Esophagus squamous epithelium (tissue), 5 donors: ENCODE measurements at places on chromosomes 11 and 22.

GRCh38 chr11:27406498-27407354 is 43.7 kb upstream of the CCDC34 start:
- no peak for DNase-seq

- no peak for DNase-seq
Measured at GRCh38 chr22:37566903-37567798, 6.9 kb downstream of the CDC42EP1 start.

DNA sequence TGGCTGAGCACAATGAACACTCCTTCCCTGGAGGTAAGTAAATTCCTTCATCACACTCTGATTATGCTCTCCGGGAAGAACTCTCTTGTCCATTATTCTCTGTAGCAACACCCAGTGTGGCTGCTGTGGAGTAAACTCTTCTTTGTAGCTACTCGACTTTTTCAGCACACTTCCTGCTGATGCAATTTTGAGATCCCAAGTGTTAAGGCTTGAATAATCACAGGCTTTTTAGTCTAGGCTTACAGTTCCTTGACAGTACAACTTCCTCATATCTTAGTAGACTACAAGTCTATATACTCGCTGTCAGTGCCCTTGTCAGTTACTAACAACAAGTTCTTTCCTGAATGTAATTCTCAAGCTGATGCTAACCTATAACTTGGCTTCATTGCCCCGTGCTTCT is 301.8 kb upstream of the API5 start:
- no peak for DNase-seq

- no peak for DNase-seq
Measured at GRCh38 chr11:12864316-12865156, 144.6 kb upstream of the RASSF10 start.

DNA sequence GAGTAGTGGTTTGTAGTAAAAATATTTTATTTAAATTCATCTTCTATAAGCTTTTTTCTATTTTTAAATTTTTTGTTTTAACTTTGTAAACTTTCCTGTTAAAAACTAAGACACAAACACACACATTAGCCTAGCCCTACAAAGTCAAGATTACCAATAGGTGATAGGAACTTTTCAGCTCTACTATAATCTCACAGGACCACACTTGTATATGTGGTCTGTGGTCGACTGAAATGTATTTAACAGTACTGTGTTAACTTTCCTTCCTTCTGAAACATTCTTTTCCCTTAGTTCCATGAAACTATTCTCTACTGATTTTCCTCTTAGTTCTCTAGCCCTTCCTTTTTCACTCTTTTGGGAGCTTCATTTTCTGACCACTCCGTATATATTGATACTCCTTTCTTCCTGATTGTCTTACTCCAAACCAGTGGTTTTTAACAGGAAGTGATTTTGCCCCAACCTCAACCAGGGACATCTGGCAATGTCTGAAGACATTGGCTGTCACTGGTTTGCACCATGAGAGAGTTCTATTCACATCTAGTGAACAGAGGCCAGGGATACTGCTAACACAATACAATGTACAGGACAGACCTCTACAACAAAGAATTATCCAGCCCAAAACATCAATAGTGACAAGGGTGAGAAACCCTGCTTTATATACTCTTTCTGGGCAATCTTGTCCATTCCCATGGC is 8.8 kb downstream of the ZW10 start:
- no peak for DNase-seq

- no peak for DNase-seq
Measured at GRCh38 chr11:9703280-9703679, 39.4 kb downstream of the SWAP70 start.

DNA sequence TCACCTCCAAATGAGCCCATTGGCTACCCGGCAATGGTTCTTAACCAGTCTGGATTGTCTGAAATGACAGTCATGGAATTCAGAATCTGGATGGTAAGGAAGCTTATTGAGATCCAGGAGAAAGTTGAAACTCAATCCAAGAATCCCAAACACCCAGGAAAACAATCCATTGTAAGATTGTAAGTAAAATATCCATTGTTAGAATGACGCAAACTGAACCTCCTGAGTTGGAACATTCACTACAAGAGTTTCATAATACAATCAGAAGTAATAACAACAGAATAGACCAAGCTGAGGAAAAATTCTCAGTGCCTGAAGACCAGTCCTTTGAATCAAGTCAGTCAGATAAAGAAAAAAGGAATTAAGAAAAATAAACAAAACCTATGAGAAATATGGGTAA is 22.1 kb downstream of the OR8G5 start:
- no peak for DNase-seq

- DNase-seq = no peak
Measured at GRCh38 chr22:47098554-47098953, 336.1 kb downstream of the TBC1D22A start.

DNA sequence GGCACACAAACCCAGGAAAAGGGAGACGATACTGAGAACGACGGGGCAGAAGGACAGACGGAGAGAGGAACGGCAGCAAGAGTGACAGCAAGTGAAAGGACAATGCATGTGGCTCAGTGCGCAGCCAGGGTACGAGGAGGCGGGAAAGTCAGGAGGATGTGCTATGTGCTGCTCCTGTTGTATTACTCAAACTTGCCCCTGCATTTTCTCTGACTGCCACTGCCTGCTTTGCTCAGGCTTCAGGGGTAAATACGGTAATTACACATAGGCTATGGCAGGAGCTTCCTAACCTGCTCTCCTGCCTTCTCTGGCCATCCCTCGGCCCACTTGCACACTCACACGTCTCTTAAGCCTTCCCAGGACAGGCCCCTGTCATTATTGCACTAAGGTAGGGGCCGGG is 94.8 kb downstream of the FEZ1 start:
- DNase-seq = no peak

DNA sequence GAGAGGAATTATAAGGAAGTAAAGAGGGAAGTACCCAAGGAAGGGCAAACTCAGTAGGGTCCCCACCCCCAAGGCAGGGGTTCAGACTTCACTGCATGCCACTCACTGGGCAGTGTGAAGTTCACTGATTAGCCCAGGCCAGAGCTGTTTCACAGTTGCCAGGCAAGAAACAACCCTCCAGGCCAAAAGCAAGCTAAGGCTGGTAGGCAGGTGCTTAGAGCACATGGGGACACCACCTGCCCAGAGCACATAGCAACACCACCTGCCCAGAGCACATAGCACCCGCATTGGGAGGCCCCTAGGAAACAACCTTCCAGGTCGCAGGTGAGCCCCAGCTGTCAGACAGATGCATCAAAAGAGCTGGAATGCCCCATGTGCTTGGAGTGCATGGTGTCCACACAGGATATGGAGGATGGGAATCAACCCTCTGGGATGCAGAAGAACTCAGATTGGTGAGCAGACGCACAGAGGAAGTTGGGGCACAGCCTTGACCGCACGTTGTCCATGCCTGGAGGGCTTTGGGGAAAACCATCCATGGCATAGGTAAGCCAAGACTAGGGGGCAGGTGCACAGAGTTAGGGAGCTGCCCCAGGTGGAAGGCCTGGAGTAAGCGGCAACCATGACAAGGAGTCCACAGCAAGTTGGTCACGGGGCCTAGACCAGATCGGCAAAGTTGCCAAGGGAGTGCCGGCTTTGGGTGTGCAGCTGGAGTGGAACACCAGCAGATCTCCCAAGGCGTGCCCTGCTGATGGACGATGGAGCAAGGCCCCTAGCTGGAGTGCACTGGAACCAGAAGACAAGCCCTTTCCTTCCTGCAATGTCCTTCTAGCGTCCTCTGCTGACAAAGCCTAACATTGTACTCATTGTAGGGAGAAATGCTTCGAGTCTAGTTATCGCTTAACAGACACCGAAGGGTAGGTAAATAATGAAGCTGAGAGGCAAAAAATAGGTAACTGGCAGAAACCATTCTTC is 7.8 kb upstream of the TMEM216 start:
- DNase-seq = no peak

DNA sequence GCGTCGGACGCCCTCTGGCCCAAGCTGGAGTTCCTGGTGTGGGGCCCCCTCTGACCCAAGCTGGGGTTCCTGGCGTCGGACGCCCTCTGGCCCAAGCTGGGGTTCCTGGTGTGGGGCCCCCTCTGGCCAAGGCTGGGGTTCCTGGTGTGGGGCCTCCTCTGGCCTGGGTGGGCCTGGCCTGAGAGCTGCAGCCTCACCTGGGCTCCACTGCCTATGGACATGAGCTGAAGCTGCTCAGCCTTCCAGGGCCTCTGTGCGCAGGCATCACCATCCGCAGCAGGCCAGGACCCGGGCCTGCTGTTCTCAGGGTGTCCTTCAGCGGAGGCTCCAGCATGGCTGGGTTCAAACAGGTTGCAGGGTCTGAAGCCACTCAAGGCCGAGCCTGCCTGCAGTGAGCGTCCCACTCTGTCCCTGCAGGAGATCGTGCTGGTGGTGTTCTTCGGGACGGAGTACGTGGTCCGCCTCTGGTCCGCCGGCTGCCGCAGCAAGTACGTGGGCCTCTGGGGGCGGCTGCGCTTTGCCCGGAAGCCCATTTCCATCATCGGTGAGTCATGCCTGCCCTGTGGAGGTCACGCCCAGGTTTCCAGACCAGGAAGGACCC is 125.5 kb downstream of the KCNQ1 start:
- no peak for DNase-seq

DNA sequence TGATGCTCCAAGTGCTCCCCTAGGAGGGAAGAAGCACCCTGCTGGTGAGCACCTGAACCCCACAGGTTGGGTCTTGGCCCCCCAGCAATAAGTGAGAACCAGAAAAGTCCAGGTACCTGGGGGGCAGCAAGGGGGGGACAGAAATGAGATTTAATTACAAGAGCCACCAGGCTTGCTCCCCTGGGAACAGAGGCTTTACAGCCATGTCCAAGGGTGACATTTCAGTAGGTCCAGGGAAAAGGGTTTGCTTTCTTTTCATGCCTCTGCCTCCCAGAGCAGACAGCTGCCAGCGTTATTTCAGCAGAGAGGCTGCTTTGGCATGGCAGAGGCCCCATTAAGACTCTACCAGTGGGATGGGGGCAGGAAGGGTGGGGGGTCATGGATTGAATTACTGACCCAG is 437.7 kb downstream of the BUD13 start:
- no peak for DNase-seq

DNA sequence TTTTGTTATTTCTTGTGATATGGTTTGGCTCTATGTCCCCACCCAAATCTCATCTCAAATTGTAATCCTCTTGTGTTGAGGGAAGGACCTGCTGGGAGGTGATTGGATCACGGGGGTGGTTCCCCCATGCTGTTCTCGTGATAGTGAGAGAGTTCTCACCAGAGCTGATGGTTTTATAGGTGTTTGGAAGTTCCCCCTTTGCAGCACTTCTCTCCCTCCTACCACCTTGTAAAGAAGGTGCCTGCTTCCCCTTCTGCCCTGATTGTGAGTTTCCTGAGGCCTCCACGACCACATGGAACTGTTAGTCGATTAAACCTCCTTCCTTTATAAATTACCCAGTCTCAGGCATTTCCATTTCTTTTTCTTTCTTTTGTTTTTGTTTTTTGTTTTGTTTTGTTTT is 24.4 kb upstream of the SIK2 start:
- no peak for DNase-seq

GRCh38 chr11:125102510-125102909 is 8.9 kb downstream of the TMEM218 start:
- DNase-seq = no peak

DNA sequence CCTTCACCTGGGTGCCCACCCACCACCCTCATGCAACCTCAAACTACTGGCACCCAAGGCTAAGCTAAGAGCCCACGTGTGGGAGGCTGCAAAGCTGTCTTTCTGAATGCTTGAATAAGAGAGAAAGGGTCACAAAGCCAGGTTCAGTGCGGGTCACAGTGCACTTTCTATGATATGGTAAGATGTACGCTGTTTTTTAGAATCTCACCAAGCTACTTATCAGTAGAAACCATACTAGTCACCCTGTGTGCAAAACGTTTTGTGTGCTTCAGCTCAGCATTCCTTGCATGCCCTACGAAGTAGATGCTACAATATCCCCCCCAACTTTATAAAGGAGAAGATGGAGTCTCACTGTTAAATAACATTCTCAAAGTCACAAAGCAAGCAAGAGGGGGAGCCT is 14.9 kb downstream of the P2RX3 start:
- no peak for DNase-seq

GRCh38 chr22:29032014-29032475 is 29.6 kb downstream of the C22orf31 start:
- DNase-seq = no peak

GRCh38 chr11:60679879-60680278 is 19.5 kb upstream of the MS4A8 start:
- DNase-seq = no peak

- no peak for DNase-seq
Measured at GRCh38 chr11:128400382-128401203, 186.8 kb downstream of the ETS1 start.

DNA sequence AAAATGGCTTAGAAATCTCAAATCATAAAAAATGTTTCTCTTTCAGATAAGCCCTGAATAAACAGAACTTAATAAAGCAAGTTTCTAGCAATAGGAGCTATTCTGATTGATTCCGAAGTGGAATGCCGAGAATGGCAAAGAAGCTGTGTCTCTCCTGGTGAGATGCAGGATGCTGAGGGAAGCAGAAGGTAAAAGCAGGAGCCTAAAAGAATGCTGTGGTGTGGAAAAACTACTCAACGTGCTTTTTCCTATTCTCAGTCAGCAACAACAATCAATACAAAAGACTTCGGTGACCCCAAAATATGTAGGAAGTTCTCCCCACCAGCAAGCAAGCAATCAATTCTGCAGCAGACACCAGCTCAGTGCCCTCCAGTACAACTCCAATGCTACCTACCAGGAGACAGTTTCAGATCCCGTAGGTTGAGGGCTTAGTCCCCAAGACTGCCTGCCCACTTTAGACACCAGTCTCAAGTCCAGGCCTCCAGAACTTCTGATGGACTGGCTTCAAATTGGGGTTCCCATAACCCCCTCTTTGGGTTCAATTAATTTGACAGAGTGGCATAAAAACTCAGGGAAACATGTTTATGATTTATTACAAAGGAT is 6.6 kb downstream of the CTSC start:
- DNase-seq = no peak

DNA sequence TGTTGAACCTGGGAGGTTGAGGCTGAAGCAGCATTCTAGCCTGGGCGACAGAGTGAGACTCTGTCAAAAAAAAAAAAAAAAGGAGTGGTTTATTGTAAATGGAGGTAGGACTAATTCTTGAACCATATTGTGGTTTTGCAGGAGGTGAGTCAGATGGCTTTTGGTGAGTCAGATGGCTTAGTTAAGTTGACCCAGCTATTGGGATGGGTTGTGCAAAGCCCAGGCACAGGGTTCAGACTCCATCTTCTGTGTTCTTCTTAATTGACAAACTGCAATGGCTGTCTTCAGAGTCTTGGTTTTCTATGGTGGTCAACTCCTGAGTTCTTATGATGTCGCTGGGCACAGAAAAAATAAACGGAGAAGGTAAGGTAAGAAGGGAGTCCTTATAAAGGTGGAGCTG is 182.7 kb downstream of the ADAMTS15 start:
- no peak for DNase-seq

DNA sequence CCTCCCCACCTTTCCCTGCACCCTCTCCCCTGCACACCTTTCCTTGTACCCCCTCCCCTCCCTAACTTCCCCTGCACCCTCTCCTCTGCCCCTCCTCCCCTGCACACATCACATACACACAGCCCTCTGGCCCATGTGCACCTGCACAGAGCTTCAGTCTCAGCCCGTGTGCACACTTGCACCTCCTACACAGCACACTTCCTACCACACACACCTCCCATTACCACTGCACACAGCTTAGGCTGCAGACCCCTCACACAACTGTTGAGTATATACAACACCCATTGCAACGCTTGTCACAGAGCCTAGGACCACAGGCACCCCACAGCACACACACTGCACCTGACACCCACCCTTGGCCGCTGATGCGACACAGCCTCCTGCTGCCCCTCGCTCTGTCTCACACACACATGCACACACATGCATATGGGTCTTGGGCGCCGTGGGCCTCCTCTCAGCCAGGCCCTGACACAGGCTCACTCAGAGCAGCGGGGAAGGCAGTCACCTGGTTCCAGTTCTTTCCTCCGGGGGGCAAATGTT is 411 bp downstream of the SIGIRR start:
- no peak for DNase-seq
